ENCODE measurements at places on chromosomes 1 and 21. TPM values are rescaled to one million over a fixed set of nuclear protein-coding genes. Genes with fewer than 3 reads are reported as not detected.

Gene DUSP23
- total RNA-seq, result 22.1 TPM

Gene FOXD3
- not detected for total RNA-seq

Gene SEMA6C
- total RNA-seq, result 2.5 TPM

Gene SUSD4
- not detected for total RNA-seq

Gene CD1E
- not detected for total RNA-seq

Gene SHE
- total RNA-seq, result not detected

Gene ZMPSTE24
- total RNA-seq, result 19.5 TPM

Gene CENPL
- total RNA-seq, result 16.4 TPM

Gene WDR64
- not detected for total RNA-seq

Gene ITLN2
- total RNA-seq, result not detected

Gene USP48
- 127 TPM for total RNA-seq

Gene TSPAN1
- not detected for total RNA-seq

Gene NUDT4B
- not detected for total RNA-seq

Gene KANK4
- total RNA-seq, result not detected

Gene CNR2
- 6.1 TPM for total RNA-seq

Gene KCNJ15
- total RNA-seq, result not detected

Gene TRIM58
- 3.9 TPM for total RNA-seq

Gene PAPPA2
- total RNA-seq, result not detected

Gene GOLT1A
- total RNA-seq, result not detected

Gene RIPPLY3
- total RNA-seq, result not detected
